ENCODE measurements at places on chromosomes 7 and 10.

DNA sequence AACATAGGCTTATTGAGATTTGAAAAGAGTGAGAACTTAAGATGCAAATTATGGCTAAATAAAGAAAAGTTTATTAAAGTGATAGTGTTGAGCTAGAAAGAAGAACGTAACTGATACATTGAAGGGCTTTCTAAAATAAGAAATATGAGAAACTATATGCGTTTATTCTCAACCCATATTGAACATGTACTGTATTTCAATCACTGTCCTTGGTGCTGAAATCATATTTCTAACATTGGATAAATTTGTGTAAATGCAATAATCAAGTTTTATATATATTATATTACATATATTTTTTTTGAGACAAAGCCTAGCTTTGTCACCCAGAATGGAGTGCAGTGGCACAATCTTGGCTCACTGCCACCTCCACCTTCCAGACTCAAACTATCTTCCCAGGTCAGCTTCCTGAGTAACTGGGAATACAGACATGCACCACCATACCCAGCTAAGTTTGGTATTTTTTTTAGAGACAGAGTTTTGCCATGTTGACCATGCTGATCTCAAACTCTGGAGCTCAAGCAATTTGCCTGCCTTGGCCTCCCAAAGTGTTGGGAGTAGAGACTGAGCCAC, 1065.8 kb downstream of the REEP3 start:
- DNase-seq, result no peak

- DNase-seq, result no peak
Measured at GRCh38 chr7:105578496-105578895, 2.8 kb downstream of the EFCAB10 start.

GRCh38 chr10:50232261-50232639, 19.1 kb downstream of the ASAH2 start:
- DNase-seq, result no peak

- DNase-seq, result no peak
Measured at GRCh38 chr7:16989811-16990413, 108.1 kb upstream of the AGR3 start.

DNA sequence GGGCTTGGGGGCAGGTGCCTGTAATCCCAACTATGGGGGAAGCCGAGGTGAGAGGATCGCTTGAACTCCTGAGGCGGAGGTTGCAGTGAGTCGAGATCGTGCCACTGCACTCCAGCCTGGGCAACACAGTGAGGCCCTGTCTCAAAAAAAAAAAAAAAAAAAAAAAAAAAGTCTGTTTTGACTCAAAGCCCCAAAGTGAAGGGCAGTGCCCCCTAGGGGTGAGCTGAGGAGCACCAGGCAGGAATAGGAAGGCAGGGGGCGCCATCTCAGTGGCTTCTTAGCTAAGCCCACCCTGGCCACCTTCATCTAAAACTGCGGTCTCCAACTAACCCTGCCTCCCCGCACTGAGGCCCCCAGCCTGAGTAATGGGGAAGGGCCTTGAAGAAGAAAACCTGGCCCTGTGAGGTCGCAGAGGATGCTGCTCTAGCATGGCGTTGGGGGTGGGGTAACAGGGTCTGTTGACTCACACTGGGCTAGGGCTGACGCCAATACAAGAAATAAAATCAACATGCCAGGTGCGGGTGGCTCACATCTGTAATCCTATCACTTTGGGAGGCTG, 9.8 kb downstream of the PODXL start:
- DNase-seq, result peak; percentile 69

GRCh38 chr10:78619896-78620295, 448.9 kb upstream of the ZMIZ1 start:
- no peak for DNase-seq

DNA sequence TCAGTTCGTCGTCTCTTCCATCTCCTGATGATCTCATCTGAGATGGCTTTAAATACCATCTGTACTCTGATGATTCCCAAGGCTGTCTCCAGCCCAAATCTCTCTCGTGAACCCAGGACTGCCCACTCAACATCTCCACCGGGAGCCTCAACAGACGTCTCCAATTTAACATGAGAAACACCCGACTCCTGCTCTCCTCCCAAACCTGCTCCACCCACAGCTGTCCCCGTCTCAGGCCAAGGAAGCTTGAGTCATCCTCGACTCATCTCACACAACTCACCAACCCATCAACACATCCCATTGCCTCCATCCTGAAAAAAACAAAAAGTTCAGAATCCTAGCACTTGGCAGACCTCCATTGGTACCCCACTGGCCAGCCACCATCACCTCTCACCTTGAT, 29.7 kb upstream of the CALN1 start:
- no peak for DNase-seq
